ENCODE measurements at places on chromosomes 7 and 10.

DNA sequence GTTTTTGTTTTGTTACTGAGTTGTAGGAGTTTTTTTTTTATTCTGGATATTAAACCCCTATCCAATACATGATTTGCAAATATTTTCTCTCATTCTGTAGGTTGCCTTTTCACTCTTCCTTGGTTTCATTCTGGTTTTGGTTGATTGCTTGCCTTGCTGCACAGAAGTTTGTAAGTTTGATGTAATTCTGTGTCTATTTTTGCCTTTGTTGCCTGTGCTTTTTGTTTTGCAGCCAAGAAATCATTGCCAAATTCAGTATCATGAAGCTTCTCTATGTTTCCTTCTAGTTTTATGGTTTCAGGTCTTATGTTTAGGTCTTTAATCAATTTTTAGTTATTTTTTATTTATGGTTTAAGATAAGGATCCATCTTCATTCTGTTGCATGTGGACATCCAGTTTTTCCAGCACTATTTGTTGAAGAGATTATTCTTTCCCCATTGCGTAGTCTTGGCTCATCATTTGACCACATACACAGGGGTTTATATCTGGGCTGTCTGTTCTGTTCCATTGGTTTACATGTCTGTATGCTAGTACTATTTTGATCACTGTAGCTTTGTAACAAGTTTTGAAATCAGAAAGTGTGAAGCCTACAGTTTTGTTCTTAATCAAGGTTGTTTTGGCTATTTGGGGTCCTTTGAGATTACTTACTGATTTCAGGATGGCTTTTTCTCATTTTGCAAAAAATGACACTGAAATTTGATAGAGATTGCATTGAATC is 26.4 kb downstream of the BMPR1A start:
- DNase-seq = no peak

DNA sequence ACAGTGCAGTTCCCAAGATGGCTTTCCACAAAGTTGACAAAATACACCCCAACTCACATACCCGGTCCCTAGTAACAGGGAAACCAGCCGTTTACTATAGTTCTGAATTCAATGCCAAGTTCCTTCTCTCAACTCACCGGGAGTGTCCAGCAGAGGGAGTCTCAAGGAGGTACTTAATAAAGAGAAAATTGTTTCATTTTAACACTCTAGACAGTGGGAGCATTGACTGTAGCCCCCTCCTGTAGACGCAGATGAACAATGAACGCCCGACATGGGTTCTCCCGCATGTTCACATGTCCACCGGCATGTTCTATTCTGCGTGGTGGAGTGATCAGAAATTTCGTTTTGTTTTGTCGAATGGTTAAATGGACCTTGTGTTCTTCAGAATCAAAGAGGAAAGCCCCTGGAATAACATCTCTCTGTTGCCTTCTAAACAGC is 1.9 kb downstream of the HIPK2 start:
- DNase-seq = peak; percentile 33

DNA sequence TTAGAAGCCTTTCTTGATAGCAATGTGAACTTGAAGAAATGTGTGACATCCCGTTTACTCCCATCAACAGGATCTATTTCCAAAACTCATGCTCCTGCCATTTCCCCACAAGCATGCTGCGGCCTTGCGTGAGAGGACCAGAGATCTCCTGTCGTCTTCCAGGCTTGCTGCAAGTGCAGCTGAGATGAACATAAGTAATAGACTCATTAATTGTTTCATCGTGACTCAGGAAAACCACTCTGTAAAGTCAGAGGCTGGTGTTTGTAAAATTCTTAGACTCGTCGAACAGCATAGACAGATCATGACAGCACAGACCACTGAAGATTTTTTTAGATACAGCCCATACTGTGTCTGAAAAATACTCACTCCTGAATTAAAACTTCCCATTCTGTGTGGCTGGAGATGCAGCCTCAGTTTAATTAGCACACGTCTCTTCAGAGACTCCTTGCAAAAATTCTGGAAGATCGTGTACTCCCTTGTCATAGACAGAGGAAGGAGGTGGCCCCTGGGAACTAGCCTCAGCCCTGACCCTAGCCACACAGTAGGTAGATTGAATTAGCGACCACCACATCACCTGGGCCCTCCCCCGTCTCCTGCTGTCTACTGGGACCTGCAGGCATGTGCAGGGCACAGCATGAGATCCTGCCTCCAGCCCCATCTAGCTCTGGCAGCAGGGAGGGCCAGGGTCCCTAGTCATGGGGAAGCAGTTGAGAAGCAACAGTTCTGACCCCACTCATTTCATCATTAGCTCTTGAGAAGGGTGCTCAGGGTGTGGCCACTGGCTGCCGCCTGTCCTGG is 226.0 kb downstream of the CELF2 start:
- no peak for DNase-seq

DNA sequence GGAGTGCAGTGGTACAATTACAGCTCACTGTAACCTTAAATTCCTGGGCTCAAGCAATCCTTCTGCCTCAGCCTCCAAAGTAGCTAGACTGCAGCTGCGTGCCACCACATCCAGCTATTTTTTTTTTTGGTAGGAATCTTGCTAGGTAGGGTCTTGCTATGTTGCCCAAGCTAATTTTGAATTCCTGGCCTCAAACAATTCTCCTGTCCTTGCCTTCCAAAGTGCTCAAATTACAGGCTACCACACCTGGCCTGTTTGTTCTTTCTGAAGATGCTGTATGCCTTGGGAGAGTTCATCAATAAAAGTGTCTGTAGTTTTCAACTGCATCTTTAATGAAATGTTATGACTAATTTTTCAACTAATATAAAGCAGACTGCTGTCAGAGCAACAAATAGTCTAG is 452 bp downstream of the SAMD9 start:
- no peak for DNase-seq

DNA sequence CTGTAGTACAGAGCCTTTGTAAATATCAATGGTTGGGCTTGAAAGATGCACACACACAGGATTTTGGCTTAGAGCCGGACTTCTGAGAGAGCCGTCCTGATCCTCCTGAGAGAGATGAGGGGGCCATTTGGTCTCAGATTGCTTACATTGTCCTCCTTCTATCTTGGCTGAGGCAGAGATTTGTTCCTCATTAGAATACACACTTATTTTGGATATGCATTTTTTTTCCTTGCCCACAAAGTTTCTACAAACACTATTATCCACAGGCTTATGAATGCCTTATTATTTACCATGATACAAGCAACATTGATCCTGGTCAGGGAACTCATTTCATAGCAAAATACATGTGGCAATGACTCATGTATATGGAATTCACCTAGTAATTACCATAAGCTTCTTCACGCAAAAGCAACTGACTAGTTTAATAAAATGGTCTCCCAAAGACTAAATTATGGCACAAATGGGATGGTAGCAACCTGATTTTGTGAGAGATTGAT is 175.3 kb downstream of the MDFIC start:
- DNase-seq = no peak

DNA sequence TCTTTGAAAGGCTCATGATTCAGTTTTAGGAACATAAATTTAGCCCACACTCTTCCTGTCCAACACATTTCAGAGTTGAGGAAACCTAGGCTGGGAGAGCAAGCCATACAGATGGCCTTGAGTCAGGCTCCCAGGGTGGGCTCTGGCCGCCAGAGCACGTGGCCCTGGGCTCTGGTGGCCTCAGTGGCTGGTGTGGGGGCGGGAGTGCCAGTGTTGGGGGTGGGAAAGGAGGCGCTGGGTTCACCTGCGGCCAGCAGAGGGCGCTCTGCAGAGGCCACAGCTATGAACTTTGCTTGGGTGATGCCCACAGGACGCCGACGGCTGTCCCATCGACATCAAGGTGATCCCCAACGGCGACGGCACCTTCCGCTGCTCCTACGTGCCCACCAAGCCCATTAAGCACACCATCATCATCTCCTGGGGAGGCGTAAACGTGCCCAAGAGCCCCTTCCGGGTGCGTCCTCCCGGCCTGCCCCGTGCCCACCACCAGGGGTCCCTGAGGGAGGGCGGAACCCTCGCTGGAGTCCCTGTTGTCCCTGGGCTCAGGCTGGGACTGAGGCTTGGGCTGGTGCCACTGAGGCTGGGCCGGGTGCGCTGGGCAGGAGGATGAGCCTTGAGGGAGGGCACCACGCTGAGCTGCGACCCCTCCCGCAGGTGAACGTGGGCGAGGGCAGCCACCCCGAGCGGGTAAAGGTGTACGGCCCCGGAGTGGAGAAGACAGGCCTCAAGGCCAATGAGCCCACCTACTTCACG is 11.9 kb downstream of the FLNC start:
- peak; percentile 41 for DNase-seq

GRCh38 chr7:151792086-151792485 is 84.8 kb downstream of the PRKAG2 start:
- no peak for DNase-seq

- DNase-seq = no peak
These were observed 31.6 kb upstream of the WAPL start for GRCh38 chr10:86553213-86553612.

DNA sequence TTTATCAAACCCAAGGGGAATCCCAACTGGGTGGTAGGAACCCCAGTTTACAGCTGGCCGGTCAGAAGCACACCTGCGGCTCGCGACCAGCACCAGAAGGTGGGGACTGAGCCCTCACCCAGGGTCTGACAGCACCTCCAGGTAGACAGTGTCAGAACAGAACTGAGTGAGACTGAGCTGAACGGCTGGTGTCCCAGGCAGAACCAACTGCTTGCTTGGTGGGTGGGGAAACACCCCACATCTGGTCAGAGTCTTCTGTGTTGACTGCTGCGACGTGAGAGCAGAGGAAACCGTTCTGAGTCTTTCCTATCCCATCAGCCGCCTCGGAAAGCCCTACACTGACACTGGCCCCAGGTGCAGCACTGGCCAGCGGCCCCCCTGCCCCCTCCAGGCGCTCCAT is 160.7 kb downstream of the MAD1L1 start:
- no peak for DNase-seq

GRCh38 chr7:151387161-151388006 is 22.5 kb downstream of the WDR86 start:
- no peak for DNase-seq

DNA sequence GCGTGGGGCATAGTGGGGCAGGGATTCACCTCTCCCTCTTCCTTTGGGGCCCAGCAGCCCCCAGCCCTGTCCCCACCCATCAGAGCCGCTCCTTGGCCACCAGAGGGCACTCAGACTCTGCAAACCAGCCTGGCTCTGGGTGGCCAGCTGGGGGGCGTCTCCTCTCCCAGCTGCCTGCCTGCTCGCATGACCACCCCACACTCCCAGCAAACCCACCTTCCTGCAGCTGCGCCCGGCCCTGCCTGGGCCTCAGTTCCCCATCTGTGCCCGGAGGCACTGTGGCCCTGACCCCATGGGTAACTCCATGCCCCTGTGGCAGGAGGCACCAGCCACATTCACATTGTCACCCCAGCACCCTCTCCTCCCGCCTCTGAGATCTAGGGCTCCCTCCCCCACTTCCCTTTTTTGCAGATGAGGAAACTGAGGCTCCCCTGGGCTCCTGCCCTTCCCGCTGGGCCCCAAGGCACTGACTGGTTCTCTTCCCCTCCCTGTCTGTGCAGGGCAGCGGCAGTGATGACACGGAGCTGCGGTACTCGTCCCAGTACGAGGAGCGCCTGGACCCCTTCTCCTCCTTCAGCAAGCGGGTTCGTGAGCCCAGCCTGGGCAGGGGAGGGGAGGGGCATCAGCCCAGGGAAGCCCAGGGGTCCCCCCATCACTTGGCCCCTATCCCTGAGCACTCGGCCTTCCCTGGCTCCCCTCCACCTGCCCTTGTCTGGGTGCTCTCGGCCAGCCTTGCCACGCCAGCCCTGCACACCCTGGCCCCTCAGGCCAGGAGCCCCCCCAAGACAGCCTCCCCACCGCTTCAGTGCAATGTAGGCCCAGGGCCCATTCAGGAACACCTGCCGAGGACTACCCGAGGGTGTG is 6.9 kb upstream of the SH2B2 start:
- DNase-seq = no peak

DNA sequence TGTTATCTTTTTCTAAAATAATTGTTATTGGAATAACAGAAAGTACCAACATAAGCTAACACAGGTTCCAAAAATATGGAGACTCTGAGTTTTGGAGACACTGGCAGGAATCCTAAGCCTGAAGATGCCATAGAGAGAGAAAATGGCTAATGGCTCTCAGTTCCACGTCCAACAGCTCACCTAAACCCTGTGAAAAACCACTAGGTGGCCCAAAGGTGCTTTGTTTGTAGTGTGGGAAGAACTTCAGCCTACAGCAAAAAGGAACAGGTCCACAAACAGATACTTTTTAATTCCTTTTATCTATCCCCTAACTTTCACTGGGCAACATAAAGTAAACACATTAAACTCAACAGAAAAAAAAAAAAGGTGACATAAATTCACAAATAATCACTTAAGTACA is 272.3 kb downstream of the SEMA3D start:
- no peak for DNase-seq

- DNase-seq = no peak
These were observed 369.2 kb upstream of the MGMT start for GRCh38 chr10:129097776-129098330.

- DNase-seq = no peak
These were observed 11.2 kb downstream of the C10orf120 start for GRCh38 chr10:122688293-122688989.

GRCh38 chr7:35871856-35872255 is 71.0 kb downstream of the SEPTIN7 start:
- no peak for DNase-seq

DNA sequence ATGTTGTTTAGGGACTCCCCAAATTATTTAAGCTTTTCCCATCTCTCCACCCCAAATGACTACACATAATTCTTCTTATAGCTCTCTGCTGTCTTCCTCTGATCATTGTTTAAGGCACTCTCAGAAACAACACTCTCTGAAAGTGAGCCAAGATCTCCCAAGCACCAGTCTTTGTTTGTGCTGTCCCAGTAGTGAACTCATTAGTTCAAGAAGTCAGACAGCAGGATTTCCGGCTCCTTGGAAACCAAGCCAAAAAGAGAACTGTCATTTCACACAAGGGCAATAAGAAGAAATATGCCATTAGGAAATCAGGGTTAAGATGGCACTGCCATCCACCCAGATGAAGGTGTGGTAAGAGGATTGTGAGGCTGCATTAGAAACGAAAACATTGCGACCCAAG is 83.1 kb downstream of the FZD1 start:
- DNase-seq = no peak

GRCh38 chr7:21777921-21778320 is 167.8 kb downstream of the CDCA7L start:
- DNase-seq = no peak

DNA sequence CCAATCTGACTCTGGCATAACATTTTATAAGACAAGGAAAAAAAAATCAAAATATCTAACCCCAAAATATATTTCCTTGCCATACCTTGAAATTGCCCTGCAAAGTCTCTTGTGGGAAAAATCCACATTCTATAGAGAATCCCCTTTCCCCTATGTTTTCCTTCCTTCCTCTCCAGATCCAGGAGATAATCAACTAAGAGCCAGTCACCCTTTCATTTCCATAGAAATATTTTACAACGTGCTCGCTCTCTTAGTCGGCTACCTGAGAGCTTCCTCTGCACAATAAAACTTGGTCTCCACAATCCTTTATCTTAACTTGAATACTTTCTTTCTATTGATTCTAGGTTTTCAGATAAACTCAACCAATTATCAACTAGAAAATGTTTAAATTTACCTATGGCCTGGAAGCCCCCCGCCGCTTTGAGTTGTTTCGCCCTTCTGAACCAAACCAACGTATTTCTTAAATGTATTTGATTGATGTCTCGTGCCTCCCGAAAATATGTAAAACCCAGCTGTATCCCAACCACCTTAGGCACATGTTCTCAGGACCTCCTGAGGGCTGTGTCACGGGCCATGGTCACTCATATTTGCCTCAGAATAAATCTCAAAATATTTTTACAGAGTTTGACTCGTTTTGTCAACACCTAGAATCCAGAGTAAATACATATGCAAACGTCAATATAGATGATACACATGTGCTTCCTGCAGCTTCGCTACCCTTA is 869 bp downstream of the PSAP start:
- DNase-seq = no peak

- no peak for DNase-seq
These were observed 119.6 kb downstream of the EMX2 start for GRCh38 chr10:117662126-117662525.

All from stimulated activated CD8-positive, alpha-beta memory T cell treated with anti-CD3 and anti-CD28 coated beads, Interleukin-2, amount 100 ng/mL, for 48 hours (primary cell).